ENCODE measurements at places on chromosomes 1 and 21. TPM values are rescaled to one million over a fixed set of nuclear protein-coding genes. Genes with fewer than 3 reads are reported as not detected.

- no peak for DNase-seq
Observed at GRCh38 chr1:62601457-62601856, 4.1 kb downstream of the ANGPTL3 start.

DNA sequence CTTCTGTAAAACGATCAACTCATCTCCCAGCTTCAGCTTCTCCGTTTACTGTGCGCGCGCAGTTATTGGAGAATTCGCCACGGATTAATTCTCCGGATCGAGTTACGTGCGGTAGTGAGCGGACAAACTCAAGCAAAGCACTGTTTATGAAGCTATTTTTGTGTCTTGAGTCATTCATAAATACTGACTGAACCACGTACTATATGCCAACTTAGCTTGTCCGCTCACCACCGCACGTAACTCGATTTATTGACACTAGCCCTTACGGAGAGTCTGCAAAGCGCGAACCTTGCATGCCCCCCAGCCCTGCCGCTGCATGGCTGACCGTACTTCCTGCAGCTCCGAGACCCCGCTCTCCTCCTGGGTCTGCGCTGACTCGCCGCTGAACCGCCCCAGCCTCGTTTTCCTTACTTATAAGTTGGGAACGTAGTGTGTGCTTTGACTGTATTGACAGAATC lies 773 bp downstream of the CHD1L start:
- no peak for DNase-seq

DNA sequence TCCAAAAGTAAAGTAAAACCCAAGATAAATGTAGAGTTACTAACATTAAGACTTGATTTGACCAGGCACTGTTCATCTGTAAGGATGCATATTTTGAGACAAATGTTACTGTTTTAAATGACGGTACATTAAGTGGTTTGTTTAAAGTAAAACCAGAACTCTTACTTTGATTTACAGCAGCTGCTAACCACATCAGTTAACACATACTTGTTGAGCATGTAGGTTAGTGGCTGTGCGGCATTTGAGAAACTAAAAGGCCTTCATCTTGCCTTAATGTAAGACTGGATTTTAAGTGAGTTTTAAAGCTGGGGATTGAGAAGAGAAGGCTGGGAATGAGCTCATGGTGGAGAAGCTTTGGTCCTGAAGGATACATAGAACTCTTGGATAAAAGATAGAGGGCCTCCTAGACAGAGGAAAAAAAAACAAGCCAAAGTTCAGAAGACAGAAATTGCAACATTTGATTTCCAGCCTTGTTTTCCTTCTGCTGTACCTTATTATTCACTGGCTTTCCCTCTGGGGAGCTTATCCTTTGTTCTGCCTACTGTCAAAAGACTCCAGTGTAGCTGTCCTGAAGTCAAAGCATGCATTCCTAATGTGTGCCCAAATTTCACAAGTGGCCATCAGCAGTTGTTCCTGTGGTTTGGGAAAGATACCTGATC lies 66.6 kb downstream of the MTR start:
- no peak for DNase-seq

GRCh38 chr1:195738966-195739650 lies 869.1 kb downstream of the KCNT2 start:
- no peak for DNase-seq

SLC2A5 gene
- 1.9 TPM for total RNA-seq
